CD4-positive, alpha-beta T cell treated with Interleukin-15 for 4 hours (primary cell): ENCODE measurements at places on chromosomes 3 and 15.
A peak's percentile ranks its signal among the peaks of the same experiment; 100 is the strongest.

GRCh38 chr3:178900029-178900646 lies 171.5 kb downstream of the ZMAT3 start:
- no peak for DNase-seq

DNA sequence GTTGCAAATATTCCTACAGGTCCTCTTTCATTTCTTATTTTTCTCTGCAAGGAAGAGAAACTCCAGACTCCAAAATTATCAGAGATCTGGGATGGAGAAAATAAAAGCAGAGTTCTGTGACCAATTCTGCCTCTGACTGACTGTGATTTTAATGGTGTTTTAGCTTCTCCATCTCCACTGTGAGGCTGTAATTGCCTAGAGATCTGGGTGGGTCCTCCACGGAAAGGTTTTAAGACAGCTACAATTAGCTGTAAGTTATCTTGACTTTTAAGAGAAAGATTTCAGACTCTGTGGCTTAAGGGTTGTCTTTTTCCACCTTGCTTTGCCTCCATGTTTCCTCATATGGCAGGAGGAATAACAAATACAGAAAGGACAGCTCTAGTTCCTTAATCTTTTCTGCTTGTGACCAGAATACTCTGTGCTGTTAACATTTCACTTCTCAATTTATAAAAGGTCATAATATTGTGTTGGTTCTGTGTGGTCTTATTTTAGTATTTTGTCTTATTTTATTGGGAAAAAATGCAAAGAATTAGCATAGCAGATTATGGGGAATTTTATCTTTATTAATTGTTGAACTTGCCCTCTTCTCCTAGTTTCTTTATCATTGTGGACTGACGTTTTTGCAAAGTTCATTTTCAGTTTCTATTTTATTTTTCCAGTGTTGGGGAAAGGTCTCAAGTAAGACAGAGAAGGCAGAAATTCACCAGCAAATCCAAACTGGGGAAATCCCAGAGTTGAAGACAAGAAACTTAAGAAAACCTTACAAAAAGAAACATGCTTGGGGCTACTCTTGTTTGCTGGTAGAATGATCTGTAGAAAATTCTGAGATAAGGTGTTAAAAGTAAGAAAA lies 157.9 kb downstream of the RAP2B start:
- DNase-seq, result no peak

GRCh38 chr15:23736033-23736673 lies 49.0 kb upstream of the NDN start:
- DNase-seq, result no peak

GRCh38 chr3:97765336-97765735 lies 778 bp downstream of the ARL6 start:
- DNase-seq, result no peak

DNA sequence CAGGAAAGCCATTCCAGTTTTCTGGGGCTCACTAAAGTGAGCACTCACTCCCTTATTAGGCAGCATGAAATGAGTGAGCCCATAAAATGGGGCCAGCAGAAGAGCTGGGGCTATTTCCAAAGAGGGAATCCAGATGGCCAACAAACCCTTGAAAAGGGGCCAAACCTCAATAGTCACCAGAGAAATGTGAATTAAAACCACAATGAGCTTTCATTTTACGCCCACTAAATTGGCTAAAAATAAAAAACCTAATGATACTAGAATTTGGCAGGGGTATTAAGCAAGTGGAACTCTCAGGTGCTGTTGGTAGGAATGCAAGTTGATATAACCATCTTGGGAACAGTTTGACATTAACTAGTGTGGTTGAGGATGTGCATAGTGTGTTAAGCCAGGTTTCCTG lies 42.1 kb upstream of the RAF1 start:
- DNase-seq, result no peak

DNA sequence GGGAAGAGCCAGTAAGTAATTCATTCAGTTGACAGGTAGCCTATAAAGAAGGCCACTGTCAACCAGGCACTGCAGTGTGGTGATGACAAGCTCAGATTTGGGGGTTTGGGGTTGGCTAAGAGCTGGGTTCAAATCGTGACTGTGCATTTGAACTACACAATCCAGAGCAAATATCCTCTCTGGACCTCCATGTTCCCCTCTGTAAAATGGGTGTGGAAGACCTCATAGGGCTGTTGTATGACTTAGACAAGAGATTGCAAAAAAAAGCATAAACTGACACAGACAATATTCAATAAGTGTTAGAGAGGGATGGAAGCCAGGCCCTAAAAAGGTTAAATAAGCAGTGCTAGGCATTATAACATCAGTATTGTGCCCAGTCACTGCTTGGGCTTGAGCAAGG lies 59.7 kb upstream of the CTDSPL start:
- DNase-seq, result no peak

GRCh38 chr3:127899766-127900165 lies 15.3 kb upstream of the KBTBD12 start:
- no peak for DNase-seq

DNA sequence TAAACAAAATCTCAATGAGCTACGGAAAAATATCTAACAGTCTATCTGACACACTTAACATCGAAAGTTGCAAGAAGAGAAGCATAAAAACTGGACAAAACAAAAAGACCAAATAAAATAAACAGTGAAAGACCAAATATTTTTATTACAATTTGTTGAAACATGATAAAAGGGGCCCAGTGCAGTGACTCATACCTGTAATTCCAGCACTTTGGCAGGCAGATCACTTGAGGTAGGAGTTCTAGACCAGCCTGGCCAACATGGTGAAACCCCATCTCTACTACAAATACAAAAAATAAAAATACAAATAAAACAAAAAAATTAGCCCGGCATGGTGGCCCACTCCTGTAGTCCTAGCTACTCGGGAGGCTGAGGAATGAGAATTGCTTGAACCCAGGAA lies 914.0 kb upstream of the ALCAM start:
- no peak for DNase-seq

DNA sequence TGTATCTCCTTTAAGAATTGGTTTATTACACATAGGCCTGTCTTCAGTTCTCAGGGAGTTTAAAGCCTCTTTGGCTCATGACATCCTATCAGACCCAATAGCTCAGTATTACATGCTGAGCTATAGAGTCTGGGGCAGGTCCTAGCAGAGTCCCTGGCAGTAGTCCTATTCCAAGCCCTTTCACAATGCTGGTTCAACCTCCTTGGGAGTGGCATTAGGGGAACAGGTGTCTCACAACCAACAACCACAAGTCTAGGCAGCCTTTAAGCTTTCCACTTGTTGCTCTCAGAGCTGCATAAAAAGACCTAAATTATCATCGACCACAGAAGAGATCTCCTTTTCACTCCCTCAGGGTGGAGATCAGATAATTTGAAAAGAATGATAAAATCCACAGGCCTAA lies 22.8 kb upstream of the C2CD4B start:
- no peak for DNase-seq

- no peak for DNase-seq
These were observed 84.3 kb downstream of the CHST2 start for GRCh38 chr3:143203848-143204247.

GRCh38 chr15:66251790-66252684 lies 1.5 kb downstream of the MEGF11 start:
- peak; percentile 28 for DNase-seq

DNA sequence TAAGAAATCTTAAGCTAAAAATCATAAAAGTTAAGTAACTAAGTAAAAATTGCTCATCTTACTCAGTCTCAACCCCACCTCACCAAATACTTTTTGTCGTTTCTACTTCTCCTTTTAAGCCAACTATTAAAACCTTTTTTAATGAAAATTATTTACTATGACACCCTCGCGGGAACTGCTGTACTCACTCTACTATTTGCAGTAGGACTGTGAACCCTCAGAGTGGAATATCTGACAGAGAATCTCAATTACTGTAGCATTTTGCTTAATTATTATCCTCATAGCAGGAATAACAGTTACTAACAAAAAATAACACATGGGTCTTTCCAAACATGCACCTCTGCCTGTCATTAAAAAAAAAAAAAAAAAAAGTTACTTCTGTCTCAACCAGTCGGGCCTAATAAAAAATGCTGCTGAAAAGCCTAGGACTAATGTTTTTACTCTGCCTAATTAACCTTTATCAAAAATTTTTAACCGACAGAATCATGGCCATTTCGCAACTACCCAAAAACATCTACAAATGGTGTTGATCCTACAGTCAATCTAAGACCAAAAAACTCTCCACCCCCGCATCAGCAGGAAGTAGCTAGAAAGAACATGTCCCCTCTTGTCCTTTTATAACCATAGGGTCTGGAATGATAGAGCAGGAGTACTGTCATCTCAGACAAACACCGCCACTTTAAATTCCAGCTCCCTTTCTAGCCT lies 10.2 kb downstream of the ALDH1L1 start:
- no peak for DNase-seq

- no peak for DNase-seq
These were observed 15.5 kb upstream of the SCAANT1 start for GRCh38 chr3:63927422-63928280.

DNA sequence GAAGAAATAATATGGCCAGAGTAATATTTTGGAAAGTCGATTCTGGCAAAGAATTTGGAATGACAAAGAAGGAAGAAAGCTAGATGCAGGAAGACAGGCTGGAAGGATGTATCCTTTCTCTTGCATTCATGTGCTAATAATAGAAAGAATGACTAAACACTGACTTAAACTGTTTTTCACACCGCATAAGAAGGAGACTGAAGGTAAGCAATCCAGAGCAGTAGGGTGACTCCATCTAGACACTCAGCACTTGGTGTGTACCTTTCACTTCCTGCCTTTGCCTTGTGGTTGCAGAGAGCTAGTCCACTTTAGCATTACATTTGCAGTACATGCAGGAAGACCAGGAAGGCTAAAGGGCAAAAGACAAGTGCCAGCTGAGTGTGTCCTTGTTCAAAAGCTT lies 234.6 kb downstream of the RBMS3 start:
- DNase-seq, result no peak

GRCh38 chr15:83209333-83209732 lies 1.7 kb upstream of the HDGFL3 start:
- DNase-seq, result no peak

DNA sequence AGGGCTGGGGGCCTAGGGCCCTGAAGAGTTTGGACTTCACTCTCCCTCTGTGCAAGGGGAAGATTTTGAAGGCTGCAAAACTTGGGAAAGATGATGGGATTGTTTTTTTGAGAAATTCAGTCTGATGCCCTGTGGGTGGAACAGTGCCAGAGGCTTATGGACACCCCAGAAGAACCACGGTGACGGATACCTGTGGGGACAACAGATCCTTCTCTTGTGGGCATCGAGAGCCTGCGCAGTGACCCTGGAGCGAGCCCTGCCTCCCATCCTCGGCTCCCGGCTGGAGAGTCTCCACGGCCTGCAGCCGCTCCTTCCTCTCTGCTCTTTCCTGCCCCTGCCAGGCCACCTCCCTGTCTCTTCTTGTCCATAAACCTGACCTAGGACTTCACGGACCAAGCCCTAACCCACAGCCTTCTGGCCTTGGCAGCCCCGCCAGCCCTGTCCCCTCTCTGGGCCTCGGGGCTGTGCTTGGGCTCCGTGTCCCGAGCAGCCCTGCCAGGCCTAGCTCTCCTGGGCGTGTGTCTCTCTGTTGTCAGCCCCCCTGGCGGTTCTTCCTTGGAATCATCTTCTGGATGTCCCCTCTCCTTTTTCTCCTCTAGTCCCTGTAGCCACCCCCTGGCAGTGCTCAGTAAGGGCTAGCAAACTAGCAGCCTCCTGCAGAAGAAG lies 98.4 kb downstream of the VGLL4 start:
- no peak for DNase-seq

- DNase-seq, result no peak
These were observed 27.8 kb upstream of the SPTBN5 start for GRCh38 chr15:41921639-41922038.

DNA sequence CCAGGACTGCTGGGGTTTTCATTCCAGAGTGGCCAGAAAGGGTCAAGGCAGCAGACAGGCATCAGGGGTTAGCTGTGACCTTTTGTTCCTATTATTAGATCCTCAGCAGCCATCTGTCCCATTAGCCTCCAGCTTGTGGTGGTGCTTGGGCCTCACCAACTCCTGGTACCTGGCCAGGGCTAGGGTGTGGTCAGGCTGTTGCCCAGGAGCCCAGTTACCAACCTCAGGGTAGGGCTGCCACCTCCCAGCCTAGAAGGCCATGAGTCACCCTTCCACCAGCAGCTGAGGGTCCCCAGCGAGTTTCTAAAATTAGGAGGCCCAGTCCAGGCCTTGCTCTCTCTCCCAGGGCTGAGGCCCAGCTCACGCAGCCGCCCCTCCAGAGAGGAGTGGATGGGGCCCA lies 12.2 kb downstream of the TMEM43 start:
- DNase-seq, result no peak
